ENCODE measurements at places on chromosomes 7 and 10.

DNA sequence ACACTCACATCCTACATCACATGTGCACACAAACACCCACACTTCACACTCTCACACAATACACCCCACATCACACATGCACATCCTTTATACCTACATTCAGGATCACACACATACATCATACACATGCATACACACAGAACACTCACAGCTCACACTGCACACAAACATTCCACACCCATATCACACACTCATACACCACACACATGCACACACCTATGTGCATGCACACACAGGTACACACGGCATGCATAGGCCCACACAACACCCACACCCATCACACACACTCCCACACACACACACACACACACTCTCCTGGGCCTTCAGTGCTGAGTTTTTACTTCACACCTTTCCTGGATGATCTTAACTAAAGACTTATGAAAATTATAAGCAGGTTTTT, 220.5 kb downstream of the DNAJB6 start:
- DNase-seq: no peak

GRCh38 chr7:138889582-138890498, 91.3 kb downstream of the KIAA1549 start:
- no peak for DNase-seq

GRCh38 chr7:54349229-54349628, 192.9 kb upstream of the VSTM2A start:
- no peak for DNase-seq

DNA sequence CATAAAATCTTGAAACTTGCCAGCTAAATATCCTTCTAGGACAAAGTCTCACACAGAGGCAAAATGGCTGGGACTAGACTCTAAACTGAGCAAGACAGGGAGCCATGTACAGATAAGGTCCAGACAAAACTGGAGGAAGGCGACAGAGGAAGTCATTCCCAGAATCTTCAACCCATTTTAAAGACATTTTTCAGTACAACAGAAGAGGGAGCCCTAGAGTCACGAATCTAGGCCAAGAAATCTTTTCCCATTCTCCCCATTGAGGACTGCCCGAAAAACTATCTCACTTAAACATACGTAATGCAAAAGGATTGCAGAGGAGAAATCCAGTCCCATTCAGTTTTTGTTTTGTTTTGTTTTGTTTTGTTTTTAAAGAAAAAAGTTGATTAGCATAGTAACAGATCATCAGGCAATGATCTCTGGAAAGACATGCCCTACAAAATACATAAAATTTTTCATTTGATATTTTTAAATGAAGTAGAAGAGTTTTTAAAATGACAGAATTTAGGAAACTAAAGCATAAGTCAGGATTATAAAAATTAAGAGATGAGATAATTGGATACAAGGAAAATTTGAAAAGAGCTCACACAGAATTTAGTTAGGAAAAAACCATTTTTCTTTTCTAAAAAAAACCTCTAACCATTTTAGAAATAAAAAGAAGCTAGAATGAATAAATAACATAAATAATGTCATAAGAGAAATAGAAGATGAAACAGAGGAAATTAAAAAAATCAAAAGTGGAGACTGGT, 16.9 kb upstream of the PRF1 start:
- no peak for DNase-seq

GRCh38 chr10:58179238-58179637, 88.5 kb downstream of the IPMK start:
- DNase-seq: no peak

DNA sequence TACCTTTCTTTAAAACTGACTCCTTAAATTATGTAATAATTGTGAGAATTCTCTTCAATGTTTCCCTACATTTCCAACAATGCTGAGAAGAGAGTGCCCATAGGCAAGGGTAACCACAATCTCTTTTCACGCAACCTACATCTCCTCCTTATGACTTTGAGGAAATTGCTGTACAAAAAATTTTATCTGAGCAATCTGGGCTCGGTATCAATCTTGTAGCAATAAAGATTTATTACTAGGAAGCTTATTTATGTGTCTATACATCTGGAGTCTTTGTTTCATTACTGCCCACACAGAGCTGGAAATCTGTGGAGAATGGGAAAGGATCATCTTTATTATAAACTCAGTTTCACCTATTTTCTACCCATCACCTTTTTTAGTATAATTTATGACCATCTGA, 913.8 kb upstream of the SORCS1 start:
- no peak for DNase-seq

GRCh38 chr10:72310241-72310633, 36.5 kb downstream of the DDIT4 start:
- DNase-seq: no peak

- no peak for DNase-seq
Observed at GRCh38 chr7:139993169-139993568, 69.6 kb downstream of the PARP12 start.

- DNase-seq: no peak
Observed at GRCh38 chr10:92778091-92778490, 70.2 kb upstream of the EXOC6 start.

DNA sequence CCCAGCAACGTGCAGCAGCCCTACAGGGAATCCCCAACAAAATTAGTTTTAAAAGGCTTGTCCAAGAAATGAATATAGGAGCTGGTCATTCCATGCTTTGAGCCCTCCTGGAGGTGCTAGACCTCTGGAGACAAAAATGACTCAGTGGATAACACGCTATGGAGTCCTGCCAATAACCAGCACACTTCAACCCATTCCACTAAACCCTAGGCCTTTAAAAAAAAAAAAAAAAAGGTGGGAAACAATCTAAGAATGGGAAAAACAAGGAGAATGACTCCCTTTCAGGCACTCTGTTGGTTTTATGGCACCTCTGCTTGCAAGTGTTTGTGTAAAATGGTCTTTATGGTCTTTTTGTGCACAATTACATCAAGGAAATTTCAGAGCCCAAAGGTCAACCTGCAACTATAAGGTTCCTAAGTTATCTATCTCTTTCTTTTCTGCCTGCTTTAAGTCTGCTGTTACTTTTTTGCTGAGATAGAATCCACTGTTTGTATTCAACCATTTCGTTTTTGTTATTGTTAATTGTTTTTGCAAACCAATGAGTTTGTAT, 21.3 kb downstream of the AVL9 start:
- DNase-seq: no peak

DNA sequence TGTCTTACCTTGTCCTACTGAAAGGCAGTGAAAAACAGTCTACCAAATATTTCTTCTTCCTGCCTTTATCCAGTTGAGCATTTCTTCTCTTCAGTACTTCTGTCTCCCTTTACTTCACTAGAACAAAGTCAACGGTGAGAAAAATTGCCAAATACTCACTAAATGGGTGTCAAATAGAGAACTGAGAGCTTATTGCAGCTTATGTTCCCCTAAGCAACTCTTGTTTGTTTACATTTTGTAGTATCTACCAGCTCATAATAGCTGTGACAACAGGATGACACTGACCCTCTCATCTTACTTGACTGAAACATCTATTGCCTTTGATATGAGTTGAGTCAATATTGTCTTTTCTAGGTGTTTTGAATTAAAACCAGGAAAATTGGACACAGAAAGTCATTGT, 327.9 kb upstream of the SORCS1 start:
- no peak for DNase-seq

DNA sequence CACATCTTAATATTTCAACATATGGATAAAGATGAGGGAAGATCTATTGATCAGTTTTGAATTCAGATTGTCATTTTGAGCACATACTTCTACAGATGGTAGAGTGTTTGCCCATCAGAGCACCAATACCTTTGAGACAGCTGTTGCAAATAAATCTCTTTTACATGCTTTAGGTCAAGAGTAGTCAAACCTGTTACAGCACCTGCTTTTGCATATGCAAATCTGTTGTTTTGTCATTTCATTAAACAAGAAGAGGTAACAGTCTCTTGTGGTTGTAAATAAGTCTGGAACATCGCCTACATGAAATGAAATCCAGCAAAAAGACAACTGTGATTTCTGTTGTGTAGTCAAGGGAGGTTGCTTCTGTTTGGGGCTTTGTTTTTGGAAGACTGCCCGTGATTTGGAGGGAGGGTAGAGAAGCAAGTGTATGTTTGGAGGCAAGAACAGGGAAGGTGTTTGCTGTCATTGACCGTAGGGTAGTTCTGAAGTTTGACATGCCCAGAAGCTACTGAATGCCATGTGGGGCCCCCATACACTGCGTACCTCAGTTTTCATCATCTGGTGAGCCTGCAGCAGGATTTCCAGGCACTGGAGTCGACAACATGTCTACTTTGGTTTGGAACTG, 233.6 kb upstream of the PPP1R3A start:
- no peak for DNase-seq

DNA sequence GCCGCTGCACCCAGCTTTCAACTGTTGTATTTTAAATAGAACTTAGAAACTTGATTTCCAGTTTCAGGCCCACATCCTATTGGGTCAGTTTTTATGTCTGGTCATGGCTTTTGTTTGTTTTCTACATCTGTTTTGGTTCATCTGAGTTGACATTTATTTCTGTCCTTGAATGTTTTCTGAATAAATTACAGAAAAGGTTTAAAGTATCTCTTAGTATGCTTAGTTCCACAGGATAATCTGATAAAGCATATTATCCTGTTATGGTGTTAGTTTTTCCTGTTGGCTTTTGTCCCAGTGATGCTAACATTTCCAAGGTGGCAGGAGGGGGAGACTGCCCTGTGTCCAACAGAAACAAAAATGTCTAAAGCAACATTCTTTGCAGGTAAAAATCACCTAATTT, 733.2 kb downstream of the INHBA start:
- DNase-seq: no peak

DNA sequence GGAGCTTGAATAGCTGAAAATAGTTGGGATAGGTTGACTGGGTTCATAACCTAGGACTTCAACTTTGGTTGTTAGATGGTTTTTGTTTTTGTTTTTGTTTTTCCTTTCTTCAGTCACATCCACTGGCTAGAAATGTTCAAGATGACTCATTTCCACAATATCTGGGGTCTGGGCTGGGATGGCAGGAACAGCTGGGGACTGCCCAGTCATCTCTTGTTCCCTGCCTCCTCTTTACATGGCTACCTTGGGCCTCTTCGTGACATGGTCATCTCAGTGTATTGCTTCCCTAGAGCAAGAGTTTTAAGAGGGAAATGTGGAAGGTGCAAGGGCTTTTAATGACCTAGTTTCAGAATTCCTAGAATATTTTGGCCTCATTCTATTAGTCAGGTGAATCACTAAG, 915.8 kb downstream of the XPNPEP1 start:
- no peak for DNase-seq

DNA sequence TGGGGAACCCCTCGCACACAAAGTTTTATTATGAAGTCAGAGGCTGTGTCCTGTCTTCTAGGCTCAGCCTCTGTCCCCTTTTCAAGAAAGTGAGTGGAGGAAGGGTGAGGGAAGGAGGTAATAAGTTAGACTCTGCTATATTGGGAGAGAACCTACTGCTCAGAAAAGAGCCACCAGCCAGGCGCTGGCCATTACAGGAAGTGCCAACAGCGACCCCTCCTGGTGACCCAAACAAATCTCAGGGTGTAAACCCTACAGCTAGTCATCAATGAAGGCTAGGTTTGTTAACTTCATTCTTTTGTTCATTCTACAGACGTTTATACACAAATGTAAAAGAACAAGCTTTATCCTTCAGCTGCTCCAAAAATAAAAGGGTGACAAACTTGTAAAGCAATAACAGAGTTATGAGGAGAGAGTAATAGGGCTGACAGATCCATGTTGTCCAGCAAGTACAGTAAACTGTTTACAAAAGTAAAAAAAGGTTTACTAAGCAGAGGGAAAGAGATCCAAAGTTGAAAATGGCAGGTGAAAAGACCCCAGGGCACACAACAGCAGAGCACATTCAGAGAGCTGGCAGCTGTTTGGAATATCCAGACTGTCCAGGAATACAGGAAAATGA, 82.7 kb downstream of the FAM204A start:
- DNase-seq: no peak

DNA sequence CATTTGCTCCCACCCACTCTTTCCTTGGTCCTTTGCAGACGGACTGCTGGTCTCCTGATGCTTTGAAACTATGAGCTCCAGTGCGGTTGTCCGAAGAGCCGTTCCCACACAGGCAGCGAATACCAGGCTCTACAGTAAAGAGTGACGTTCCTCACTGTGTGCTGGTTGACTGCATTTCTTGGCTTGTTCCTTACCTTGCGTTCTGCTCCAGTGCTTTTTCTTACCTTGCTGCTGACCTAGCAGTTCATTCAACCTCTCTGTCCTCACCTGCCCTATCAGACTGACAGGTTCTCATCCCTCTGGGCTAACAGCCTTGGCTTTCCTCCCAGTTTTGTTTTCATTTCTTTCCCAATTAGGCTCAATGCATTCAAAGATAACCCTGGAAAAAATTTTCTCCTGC, 214.8 kb downstream of the TMEM178B start:
- no peak for DNase-seq

- no peak for DNase-seq
Observed at GRCh38 chr10:69641261-69641980, 11.4 kb downstream of the FAM241B start.

DNA sequence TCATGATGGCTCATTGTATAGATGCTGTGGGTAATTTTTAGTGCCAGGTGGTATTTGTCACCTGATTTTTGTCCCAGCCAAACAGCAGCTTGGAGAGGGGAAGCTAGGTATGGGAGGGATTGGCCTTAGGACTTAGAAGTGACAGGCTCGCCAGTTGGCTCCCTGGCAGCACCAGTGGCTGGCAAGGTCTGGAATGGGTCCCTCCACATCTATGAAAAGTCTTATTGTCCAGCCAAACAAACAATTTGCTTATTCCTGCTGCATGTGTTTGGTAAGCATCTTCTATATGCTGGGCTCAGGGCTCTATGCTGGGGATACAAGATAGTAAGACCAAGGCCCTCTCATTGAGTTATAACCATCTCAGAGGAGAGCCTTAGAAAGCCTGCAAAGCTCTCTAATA, 42.5 kb downstream of the SORCS3 start:
- DNase-seq: no peak

DNA sequence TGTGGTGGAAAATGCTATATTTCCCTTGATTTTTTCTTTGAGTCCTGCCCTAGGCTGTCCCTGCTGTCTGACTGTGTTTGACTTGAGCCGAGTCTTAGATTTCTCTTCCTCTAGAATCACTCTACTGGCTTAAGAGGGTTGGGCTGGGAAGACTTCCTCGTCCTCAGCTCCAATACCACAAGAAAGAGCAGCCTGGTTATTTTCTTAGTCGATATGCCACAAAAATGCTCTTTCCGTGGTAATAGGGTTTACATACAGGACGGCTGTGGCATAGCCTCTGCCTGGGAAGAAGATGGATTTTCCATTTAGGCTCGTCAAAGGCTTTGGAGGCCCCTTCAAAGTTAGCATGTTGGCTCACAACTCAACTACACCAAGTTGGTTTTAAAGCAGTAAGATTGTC, 212.0 kb upstream of the IGFBP3 start:
- DNase-seq: no peak

GRCh38 chr7:125592331-125592730, 662.7 kb upstream of the POT1 start:
- DNase-seq: no peak

DNA sequence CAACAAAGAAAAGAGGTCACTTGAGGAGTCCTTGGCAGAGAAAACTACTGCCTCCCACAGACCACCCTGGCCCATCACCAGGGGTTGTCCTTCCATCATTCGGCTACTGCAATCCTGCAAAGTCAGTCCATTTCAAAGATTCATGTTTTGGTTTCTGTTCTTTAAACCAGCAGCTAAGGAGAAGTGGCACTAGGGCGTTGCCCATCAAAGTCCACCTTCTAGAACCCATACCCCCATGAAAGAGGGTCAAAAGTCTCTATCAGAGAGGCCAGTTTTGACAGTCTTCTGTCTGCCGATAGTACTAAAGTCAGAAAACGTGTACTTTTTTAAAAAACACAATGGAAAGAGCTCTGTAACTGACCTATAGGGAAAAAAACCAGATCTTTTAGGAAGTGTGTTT, 14.4 kb downstream of the CCDC6 start:
- no peak for DNase-seq
